ENCODE measurements at places on chromosomes 5 and 9.

DNA sequence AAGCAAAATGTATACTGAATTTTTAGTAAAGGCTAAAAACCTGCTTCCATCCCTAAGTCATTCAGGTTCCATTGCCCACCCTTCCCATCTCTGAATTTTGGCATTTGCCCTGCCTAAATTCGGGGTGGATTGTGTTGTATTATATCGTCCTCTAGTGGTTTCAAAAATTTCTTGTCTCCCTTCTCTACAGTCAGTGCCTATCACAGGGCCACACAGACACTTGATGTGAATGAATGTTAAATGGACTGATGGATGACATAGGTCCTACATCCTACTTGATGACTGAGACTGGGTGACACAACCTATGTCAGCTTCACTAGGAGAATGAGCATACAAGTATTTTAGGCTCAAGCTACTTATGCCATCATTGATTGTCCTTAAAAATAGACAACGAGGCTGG lies 45.6 kb upstream of the SLC30A5 start:
- no peak for DNase-seq

GRCh38 chr5:9507974-9508373 lies 37.9 kb downstream of the SEMA5A start:
- DNase-seq: no peak

DNA sequence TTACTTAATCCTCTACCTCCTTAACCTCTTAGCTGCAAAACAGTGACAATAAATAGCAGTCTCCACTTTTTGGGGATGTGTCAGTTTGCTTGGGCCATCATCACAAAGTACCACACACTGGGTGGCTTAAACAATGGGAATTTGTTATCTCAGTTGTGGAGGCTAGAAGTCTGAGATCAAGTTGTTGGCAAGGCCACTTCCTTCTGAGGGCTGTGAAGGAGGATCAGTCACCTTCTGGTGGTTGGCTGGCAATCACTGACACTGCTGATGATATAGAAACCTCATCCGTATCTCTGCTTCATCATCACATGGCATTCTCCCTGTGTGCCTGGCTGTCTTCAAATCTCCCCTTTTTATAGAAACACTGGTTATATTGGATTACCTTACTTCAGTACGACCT lies 187.1 kb upstream of the TBC1D2 start:
- DNase-seq: no peak

DNA sequence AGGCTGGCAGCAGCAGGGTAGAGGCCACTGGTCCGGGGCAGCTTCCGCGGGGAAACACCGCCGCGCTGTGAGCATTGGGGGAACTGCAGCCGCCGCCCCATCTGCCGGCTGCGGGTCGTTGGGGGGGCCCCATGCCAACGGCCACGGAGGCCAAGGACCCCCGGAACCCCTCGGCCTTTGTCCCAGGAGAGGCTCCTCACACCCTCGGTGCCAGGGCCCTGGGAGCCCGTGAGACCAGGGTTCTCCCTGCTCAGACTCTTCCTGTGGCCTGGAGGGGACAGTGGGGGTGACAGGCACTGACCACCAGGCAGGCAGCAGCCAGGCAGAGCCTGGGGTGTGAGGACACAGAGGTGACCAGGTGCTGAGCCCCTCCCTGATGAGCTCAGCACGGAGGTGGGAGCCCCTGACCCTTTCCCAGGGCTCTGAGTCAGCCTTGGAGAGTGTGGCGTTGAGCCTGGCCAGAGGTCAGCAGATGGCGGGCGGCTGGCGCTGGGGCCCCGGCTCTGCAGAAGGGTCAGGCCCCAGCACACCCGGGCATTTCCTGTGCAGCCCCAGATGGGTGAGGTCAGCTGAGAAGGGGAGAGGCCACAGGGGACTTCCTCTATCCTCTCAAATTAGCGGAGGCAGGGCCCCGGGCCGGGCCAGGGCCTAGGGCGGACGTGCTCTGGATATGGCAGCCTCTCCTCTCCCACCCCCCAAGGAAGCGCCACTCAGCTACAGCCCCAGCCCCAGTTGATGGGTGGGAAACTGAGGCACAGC lies 17.9 kb upstream of the EGFL7 start:
- peak; percentile 47 for DNase-seq

DNA sequence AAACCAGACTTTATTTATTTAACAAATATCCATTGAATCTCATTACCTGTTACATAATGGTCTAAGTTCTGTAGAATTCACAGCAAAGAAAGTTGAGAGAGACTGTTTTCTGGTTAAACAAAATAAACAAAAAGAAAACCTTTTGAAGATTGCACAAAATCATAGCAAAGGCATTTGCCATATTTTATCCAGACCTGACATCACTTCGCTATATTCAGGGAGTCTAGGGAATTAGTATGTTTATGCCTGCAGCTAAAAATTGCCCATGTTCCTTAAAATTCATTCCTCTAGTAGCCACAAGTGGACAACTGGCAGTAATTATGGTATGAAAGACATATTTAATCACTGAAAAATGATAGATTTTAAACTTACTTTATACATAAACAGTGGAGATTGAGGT lies 577.0 kb upstream of the DAB2 start:
- DNase-seq: no peak

GRCh38 chr5:158751961-158752655 lies 347.6 kb downstream of the EBF1 start:
- no peak for DNase-seq

- no peak for DNase-seq
Observed at GRCh38 chr9:20604562-20604961, 17.7 kb downstream of the MLLT3 start.

Measured in stimulated activated CD4-positive, alpha-beta T cell treated with anti-CD3 and anti-CD28 coated beads, Interleukin-15, amount 100 ng/mL, for 1 hour (primary cell).